ENCODE measurements at places on chromosomes 16 and 17.

DNA sequence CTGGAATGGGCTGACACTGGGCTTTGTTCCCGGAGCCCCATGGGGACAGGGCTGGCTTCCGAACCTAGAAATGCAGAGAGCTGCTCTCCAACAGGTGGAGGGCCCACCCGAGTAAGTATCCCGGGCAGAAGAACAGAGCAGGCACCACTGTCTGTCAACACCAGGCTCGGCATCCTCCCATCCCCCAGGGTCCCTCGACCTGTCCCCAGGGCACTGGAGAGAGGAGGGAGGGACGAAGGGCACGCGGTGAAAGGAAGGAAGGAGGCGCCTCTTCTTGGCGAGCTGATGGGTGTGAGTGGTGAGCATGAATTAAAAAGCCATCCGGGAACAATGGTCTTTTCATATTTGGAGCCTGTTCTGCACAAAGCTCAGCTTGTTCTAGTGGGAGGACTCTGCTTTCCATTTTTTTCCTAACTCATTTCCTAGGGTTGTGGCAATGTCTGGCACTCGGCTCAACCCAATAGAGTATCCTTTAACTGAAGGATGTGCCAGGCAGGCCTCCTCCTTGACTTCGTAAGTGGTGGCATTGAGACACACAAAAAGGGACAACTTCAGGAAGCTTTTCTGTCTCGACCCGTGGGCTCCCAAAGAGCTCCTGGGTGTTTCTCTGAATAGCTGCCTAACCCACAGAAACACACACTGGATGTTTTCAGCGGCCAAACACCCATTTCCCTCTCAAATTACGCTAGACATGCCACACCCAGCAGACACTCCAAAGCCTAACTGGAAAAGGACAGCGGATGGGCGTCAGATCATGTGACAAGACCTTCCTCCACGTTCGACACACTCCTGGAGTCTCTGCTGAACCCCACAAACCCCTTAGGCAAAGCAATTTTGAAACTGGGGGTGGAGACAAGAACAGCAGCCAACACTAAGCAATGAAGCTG lies 47.7 kb downstream of the ZFHX3 start:
- H3K4me3 ChIP-seq, result no peak overlapping the region
- H3K4me1 ChIP-seq, result peaks cover 57% of the 10 kb centered on the region
- no peak overlapping the region for H3K27ac ChIP-seq
- H3K36me3 ChIP-seq, result no peaks in the 10 kb centered on the region
- no peaks in the 10 kb centered on the region for H3K27me3 ChIP-seq

- no peaks in the 10 kb centered on the region for H3K4me1 ChIP-seq
- no peak overlapping the region for H3K4me3 ChIP-seq
- no peak for DNase-seq
- H3K36me3 ChIP-seq, result peaks cover 61% of the 10 kb centered on the region
- no peak overlapping the region for H3K27ac ChIP-seq
Observed at GRCh38 chr16:70160388-70160787, 13.2 kb upstream of the CLEC18C start.

DNA sequence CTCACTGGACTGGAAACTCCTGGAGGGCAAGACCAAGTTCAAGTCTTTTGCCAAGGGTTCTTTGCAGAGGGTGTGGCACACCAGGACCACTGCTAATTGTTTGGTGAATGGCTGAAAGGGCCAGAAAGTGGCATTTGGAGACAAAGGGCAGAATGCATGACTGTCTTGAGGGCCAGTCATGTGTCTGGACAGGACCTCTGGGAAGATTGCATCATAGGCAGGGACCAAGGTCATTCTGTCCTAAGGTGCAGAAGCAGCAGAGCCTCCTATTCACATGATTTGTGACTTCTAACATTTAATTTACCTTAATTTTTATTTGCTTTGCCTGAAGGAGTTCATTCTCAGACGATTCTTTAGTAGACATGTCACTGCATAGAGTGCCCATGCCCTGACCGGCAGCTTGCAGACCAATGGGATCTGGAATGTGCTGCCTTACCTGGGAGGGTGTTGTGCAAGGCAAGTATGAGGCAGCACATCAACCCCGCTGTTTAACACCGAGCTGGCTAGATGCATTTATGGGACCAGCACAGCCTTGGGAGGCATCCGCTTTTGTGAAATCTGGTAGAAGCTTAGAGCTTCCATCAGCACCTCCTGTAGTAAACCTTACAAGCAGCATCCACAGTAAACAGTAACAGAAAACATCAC lies 62.3 kb upstream of the MAF start:
- H3K4me3 ChIP-seq, result no peak overlapping the region
- H3K36me3 ChIP-seq, result no peaks in the 10 kb centered on the region
- H3K27ac ChIP-seq, result no peak overlapping the region
- no peak for DNase-seq
- H3K27me3 ChIP-seq, result no peaks in the 10 kb centered on the region

GRCh38 chr16:3171855-3172593 lies 16.0 kb upstream of the OR1F1 start:
- DNase-seq, result no peak
- H3K4me1 ChIP-seq, result peaks cover 9% of the 10 kb centered on the region
- no peak overlapping the region for H3K27ac ChIP-seq

- H3K4me1 ChIP-seq, result peaks cover 27% of the 10 kb centered on the region
- no peak for DNase-seq
- no peak overlapping the region for H3K4me3 ChIP-seq
- peak overlapping the region; percentile 49 for H3K27ac ChIP-seq
Observed at GRCh38 chr16:27243725-27244362, 24.7 kb downstream of the NSMCE1 start.

- peak; percentile 73 for DNase-seq
- no peaks in the 10 kb centered on the region for H3K27me3 ChIP-seq
- H3K4me1 ChIP-seq, result peaks cover 71% of the 10 kb centered on the region
- peak overlapping the region; percentile 92 for H3K27ac ChIP-seq
- no peaks in the 10 kb centered on the region for H3K36me3 ChIP-seq
Observed at GRCh38 chr17:57935833-57936807, 19.1 kb downstream of the CUEDC1 start.

All from thyroid gland (tissue), 4 donors.